Activated T-cell treated with anti-CD3 and anti-CD28 coated beads for 1 hour (primary cell): ENCODE measurements at places on chromosomes 16 and 17.

DNA sequence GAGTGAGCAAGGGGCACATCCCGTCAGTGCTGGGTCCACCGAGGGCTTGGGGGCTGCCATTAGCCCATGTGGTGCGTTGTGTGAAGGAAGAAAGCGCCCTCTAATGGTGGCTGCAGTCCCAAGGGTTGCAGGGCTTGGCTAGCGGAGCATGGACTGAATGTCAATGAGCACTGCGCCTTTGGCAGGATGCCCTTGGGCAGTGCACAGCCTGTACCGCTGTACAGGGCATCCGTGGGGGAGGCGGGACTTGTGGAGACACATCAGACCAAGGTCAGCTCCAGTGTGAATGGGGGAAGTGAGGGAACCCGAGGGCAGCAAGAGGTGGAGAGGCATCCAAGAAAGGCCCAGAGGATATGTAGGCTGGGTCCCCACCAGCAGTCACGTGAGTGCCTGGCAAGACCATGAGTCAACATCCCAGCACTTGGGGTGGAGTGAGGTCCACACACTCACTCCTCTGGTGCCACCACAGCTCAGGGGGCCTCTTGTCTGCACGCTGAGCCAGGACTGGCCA lies 75.5 kb upstream of the MED9 start:
- no peak for DNase-seq

GRCh38 chr17:17019891-17020456 lies 22.3 kb upstream of the MPRIP start:
- DNase-seq: no peak

DNA sequence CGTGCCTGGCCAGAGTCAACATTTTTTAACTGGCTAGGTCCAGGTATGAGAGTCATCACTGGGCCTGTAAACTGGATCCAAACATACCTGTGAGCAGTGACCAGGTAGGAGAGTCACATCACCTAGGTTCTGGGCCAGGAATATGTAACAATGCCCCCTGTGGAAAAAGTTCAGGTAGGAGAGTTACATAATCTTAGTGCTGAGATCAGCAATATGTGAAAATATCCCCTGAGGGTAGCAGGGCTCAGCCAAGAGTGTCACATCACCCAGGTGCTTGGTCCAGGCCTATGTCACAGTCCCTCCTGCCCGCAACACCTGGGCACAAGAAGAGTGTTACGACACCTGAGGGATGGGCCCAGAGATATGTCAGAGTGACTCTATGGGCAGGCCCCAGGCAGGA lies 2104.7 kb downstream of the TP53TG3F start:
- DNase-seq: no peak

DNA sequence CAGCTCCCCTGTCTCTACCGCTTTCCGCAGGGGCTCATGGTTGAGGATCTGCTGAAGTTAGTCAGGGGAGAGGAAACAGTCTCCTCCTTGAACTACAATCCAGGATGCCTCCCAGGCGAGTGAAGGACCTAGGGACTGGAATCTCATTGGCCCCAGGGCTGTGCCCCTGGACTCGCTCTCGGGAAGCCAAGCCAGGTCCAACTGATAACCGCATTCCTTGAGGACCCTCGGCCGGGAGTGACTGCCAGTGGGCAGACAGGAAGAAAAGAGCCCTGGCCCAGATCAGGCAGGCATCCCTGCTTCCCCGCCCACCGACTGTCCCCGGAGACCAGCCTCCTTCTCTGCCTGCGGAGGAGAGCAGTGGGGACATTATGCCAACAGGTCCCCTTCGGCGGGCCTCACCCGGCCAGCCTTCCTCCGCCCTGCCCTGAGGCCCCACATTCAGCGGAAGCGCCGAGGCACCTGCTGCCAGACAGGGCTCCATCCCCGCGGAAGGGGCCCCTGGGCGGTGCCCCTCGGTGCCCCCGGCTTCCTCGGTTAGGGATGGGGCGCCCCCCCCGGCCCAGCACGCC lies 776 bp downstream of the LRRC75A start:
- no peak for DNase-seq

DNA sequence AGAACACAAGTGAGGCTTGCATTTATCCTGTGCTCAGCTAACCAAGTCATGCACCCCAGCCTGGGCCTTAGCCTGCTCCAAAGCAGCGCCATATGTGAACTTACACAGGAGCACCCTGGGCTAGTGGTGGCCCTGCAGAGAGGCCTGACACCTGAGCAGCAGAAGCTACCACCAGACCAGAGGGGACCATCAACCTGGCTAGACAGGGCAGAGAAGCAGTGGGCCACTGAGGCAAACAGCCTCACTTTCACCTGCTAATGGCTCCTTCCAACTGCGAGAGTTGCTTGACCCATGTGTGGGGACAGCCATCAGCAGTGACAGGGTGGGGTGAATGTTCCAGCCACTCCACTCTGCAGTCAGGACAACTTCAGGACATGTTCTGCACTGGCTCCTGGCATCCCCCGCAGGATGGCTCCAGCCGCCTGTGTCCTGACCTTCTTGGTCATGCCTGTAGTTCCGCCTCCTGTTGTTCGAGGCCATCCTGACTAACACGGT lies 2.9 kb upstream of the C16orf95 start:
- DNase-seq: no peak

GRCh38 chr17:56244268-56244890 lies 91.1 kb downstream of the ANKFN1 start:
- DNase-seq: no peak

DNA sequence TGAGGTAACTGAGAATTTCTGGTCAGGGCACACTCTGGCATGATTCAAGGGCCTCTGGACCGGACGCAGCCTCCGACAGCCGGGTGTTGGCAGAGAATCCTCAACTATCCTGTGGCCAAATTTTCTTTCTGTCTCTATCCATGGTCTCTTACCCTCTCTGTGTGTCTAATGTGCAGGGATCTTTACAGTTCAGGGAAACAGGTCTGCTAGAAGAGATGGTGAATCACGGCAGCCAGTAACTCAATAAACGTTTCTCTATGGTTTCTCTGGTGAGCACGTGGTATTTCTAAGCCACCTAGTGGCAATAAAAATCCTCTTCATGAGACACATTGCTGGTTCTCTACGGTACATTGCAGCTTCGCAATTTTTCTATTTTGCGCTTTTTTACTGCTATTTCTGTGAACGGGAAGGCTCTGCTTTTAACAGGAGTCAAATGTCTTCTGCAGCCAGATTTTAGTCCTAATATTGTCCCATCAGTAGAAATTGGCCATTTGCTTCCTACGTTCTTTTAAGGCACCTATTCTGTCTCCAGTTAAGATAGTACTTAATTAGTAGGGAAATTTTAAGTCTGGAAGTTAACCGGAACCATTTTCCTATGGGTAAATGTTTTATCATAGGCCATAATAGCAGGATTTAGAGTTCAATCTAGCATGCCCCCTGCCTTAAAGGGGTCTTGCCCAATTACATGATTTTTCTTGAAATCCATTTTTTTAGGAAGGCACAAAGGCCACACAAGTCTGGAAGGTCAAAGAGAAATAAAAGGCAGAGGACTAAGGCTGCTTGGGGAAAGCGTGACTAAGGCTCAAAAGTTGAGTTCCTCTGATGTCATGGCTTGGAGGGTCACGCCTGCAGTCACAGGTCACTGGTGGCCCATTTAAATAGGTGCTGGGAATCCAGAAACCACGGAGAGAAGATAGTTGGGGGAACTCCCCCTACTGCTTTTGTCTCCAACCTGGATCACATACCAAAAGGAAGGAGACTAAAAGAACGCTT lies 31.5 kb downstream of the QPRT start:
- DNase-seq: no peak

- no peak for DNase-seq
Measured at GRCh38 chr16:48501516-48502377, 108.2 kb downstream of the N4BP1 start.

- no peak for DNase-seq
Measured at GRCh38 chr17:39772415-39772814, 34.7 kb downstream of the GRB7 start.

GRCh38 chr17:43547189-43547550 lies 1.0 kb upstream of the ETV4 start:
- DNase-seq: no peak

DNA sequence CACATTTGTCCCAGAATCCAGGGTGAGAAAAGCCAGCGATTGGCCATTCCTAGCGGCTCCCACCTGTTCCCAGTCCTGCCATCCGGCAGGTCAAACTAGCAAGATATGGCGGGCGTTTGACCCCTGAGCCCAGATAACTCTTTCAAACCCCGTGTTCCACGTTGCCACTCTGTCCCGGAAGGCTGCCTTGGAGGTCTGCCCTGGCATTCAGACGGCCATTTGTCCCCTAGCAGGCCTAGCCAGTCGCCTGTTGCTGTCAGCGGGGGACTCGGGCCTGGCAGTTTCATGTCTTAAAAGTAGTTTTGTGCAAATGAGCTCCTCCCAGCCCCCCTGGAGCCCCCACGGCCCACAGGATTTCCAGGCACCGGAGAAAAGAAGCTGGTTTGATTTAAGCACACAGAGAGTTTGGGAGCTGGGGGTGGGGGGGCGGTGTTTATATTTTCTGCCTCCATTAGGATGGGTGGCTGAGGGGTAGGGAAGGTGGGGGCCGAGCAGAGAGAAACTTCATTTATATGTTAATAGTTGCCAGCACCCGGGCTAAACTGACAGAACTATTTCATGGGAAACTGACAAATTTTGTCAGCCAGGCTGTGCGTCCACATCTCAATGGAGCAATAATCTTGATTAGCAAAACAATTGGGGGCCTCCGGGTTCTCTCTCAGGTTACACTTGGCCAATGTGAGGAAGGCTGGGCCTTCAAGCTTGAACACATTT lies 240.9 kb upstream of the SALL1 start:
- no peak for DNase-seq

DNA sequence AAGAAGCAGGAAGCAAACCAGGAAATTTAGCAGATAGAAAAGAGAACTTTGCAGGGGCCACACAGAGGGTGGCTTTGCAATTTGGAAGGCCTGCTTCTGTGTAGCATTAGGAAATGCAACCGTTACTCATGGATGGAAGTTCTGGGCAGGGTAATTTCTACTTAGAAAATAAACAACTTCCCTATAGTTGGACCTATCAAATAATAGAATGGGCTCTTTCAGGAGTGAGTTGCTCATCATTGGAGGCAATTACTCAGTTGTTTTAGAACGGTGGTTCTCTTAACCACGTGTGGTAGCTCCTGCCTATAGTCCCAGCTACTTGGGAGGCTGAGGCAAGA lies 25.8 kb upstream of the HS3ST2 start:
- no peak for DNase-seq

- no peak for DNase-seq
Measured at GRCh38 chr16:17770104-17770503, 299.3 kb upstream of the XYLT1 start.

DNA sequence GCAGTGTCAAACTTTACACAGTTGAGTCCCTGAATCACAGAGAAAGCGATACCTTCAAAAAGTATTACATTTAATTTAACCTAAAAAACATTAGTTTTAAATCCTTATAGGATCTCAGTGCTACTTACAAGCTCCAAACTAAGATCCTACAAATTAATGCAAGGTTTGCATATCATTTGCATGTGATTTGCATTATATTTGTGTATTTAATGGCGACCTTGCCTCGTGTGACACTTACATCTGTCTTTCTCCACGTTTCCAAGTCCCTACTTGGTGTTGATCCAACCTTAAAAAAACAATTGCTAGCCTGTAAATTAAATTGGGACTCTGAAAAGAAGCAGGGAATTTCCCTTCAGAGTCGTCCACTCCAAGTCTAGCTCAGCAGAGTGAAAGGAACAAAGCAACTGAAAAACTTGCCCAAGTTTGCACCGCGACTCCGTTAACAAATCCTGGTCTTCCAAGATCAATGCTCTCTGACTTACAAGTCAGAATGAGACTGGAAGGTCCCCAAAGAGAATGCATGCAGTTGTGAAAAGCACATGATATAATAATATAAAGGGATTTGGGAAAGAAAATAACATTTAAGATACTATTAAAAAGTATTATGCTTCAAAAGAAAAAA lies 739 bp upstream of the FAM117A start:
- DNase-seq: no peak

GRCh38 chr16:84677849-84678248 lies 22.0 kb upstream of the USP10 start:
- no peak for DNase-seq

DNA sequence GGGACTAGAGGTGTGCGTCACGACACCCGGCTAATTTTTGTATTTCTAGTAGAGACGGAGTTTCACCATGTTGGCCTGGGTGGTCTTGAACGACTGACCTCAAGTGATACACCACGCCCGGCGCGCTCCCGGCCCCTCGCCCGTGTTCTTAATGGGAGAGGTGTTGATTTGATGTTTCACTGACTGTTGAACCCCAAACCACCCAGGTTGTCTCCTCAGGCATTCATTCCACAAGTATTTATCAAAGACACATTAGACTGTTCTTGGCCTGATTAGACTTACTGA lies 1.4 kb downstream of the CENPN start:
- DNase-seq: no peak

GRCh38 chr16:71440669-71441347 lies 1.0 kb downstream of the TLE7 start:
- DNase-seq: no peak

GRCh38 chr16:23869052-23869451 lies 33.3 kb downstream of the PRKCB start:
- DNase-seq: no peak

- DNase-seq: no peak
Measured at GRCh38 chr17:2697611-2698162, 13.9 kb downstream of the CLUH start.

DNA sequence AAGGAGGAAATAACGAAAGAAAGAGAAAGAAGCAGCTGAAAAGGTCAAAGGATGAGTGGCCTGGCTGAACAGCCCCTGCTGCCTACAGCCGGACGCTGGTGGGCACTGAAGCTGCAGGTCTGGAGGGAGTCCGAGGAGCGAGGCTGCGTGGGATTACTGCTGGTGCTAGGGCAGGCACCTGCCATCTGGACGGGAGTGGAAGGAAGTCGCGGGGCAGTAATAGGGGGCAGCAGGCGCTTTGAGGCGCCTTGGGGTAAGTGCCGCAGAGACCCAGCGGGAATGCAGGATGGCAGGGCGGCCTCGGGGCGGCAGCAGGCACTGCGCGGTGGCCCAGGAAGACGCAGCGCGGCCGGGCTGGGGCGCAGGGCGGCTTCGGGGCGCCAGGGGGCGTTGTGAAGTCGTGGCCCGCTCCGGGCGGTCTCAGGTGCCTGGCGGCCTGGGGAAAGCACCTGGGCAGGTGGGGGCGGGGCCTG lies 303 bp upstream of the SCNN1G start:
- DNase-seq: peak; percentile 49

- DNase-seq: no peak
Measured at GRCh38 chr17:57726213-57726790, 18.8 kb downstream of the CCDC182 start.

DNA sequence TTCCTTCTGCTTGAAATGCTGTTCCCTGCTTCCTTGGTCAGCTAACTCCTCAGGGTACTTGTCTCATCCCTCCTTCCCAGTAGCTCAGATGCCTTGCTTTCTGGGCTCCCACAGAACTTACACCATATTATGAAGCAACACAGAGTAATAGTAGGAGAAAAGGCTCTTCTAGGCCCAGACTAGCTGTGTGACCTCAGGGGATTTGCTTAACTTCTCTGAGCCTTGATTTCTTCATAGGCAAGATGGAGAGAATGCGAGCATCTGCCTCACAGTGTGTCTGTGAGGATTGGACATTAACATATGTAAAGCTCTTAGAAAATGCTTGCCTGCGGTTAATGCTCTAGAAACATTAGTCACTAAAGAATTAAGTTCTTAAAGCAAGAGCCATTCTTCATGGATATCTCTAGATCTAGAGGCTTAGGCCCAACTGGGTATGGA lies 22.3 kb upstream of the PECAM1 start:
- DNase-seq: no peak

- no peak for DNase-seq
Measured at GRCh38 chr16:55495616-55496289, 13.1 kb upstream of the LPCAT2 start.

- no peak for DNase-seq
Measured at GRCh38 chr17:14118951-14119350, 49.6 kb downstream of the COX10 start.

GRCh38 chr16:86893506-86893905 lies 315.2 kb downstream of the FOXL1 start:
- DNase-seq: no peak
